ENCODE measurements at places on chromosomes 3 and 15. TPM values are rescaled to one million over a fixed set of nuclear protein-coding genes. Genes with fewer than 3 reads are reported as not detected.

ZDHHC3 gene
- total RNA-seq, result 60.3 TPM

GOLGA8N gene
- total RNA-seq, result 17.8 TPM

PXK gene
- total RNA-seq, result 31.4 TPM

TTLL13 gene
- total RNA-seq, result not detected

CHL1 gene
- total RNA-seq, result not detected

ADGRG7 gene
- total RNA-seq, result not detected

LRTM1 gene
- not detected for total RNA-seq

FBLN2 gene
- total RNA-seq, result 284 TPM

MNS1 gene
- total RNA-seq, result 1.5 TPM

GRCh38 chr15:81286621-81287121 is 37.3 kb downstream of the STARD5 start:
- H3K36me3 ChIP-seq, result peaks cover 2% of the 10 kb centered on the region
- H3K4me1 ChIP-seq, result no peaks in the 10 kb centered on the region
- no peak overlapping the region for H3K4me3 ChIP-seq
- peaks cover 22% of the 10 kb centered on the region for H3K27me3 ChIP-seq

DNA sequence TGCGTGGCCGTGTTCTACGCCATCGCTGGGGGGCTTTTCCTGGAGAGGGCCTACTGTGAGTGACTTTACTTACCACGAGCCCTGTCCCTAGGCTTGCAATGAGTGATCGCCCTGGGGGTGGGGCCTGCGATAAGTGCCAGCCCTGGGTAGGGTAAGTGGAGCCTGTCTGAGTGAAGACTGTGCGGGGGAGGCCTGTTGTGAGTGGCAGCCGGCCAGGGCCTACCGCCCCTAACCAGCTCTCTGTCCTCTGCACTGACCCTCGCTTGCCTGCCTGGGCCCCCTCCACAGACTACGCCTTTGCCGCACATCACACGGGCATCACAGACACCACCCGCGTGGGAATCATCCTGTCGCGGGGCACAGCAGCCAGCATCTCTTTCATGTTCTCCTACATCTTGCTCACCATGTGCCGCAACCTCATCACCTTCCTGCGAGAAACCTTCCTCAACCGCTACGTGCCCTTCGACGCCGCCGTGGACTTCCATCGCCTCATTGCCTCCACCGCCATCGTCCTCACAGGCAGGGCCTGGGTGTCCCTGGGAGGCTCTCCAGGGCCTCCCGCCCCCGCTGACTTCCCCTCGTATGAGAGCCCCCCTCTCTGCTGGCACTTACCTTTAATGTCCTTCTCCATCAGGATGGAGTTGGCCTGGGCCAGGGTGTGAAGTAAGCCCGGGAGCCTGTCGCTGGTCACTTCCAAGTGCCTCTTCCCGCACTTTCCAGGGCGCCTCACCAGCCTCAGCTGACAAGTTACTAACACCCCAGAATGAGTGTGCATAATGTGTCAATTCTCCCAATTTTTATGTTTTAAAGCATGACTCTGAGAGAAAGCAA is 22.4 kb downstream of the DUOX1 start:
- H3K27ac ChIP-seq, result no peak overlapping the region
- no peaks in the 10 kb centered on the region for H3K4me1 ChIP-seq
- no peak for DNase-seq

DNA sequence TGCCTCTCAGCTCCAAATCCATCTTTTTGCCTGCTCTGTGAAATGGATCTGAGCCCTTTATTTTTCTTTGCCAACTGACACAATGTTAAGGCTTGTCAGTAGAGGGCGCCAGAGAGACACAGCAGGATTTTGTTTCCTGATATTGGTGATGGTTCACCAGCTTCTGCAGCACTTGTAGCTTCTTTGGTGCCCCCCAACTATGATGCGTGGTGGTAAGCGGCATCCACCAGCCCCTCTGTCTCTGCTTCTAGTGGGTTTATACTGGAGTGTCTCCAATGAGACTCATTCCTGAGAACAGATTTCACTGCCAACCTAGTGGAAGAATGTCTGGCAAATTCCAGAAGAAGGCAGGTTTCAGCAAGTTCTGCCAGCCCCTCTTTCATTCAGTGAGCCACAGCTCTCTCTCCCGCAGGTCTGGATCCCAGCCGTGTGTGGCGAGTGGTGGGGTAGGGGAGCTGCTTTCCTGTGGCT is 471.9 kb upstream of the FRG2C start:
- H3K36me3 ChIP-seq, result no peaks in the 10 kb centered on the region
- H3K4me1 ChIP-seq, result no peaks in the 10 kb centered on the region
- H3K27me3 ChIP-seq, result peaks cover 12% of the 10 kb centered on the region
- H3K4me3 ChIP-seq, result no peak overlapping the region
- H3K27ac ChIP-seq, result no peak overlapping the region

DNA sequence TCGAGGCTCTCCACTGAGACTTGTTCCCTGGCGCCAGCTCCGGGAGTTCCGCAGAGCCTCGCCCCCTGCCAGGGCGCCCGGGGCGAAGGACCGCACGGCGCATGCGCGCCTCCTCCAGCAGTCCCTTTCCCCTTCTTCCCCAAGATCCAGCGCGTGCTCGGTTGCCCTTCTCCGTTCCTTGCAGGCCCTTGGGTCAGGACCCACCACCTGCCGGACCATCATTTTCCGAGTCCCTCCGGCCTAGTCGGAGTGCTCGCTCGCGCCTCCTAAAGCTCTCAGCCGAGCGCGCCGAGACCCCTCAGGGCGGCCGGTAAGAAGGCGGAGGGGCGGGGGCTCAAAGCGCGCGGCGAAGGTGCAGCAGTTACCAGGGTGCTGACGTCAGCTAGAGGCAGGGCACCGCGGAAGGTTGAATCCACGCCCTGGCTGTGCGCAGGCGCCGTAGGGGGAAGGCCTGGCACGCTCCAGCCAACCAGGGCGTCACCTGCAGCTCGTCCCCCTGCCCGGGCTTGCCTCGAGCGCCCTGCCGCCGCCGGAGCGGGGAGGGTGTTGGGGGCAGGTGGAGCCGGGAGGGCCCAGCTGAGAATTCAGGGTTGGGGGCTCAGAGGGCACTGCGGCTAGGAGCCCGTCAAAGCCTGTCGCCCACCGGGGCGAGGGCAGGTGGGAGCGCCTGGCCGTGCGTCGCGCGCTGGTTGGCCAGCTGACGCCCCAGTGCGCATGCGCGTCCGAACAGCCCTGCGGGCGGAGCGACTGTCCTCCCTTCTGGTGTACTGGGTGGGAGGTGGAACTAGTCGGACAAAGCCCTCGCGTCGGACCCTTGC is at the start of gene TCAIM:
Gene TCAIM (plus strand): TSS at position 757 of the 818 bp plus-strand sequence. CDS start 16,017 bp downstream, outside the sequence.
- peak; percentile 99 for DNase-seq
- peak within 1 kb of the TSS; percentile 98 for H3K27ac ChIP-seq
- peaks cover 15% of the 10 kb centered on the region for H3K27me3 ChIP-seq
- peaks cover 43% of the 10 kb centered on the region for H3K4me1 ChIP-seq
- H3K36me3 ChIP-seq, result peaks cover 1% of the 10 kb centered on the region

GRCh38 chr3:44954962-44955361 is 21.0 kb downstream of the ZDHHC3 start:
- no peak overlapping the region for H3K27ac ChIP-seq
- H3K4me1 ChIP-seq, result peaks cover 2% of the 10 kb centered on the region
- H3K27me3 ChIP-seq, result no peaks in the 10 kb centered on the region
- DNase-seq, result no peak

DNA sequence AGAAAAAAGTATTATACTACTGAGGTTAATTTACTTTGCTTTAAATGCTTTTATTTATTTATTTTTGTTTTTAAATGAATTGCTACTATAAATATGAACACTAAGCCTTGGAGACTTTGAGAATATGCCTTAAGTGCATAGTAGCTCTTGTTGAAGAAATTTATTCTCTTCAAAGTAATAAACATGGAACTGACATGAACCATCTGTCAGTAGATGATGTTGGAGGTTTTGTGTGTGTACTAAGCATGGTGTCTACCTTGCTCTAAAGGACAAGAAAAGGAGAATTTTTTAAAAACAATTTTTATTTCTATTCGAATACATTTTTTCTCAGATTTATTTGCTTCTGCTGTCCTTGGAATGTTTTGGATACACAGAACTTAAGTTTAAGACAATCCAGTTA is 81.1 kb upstream of the PDZRN3 start:
- no peak for DNase-seq
- H3K27me3 ChIP-seq, result no peaks in the 10 kb centered on the region
- H3K36me3 ChIP-seq, result no peaks in the 10 kb centered on the region
- peaks cover 10% of the 10 kb centered on the region for H3K4me1 ChIP-seq

- DNase-seq, result no peak
- no peak overlapping the region for H3K4me3 ChIP-seq
- H3K27me3 ChIP-seq, result no peaks in the 10 kb centered on the region
- no peak overlapping the region for H3K27ac ChIP-seq
- peaks cover 33% of the 10 kb centered on the region for H3K36me3 ChIP-seq
Measured at GRCh38 chr15:78007964-78008886, 69.3 kb downstream of the TBC1D2B start.

DNA sequence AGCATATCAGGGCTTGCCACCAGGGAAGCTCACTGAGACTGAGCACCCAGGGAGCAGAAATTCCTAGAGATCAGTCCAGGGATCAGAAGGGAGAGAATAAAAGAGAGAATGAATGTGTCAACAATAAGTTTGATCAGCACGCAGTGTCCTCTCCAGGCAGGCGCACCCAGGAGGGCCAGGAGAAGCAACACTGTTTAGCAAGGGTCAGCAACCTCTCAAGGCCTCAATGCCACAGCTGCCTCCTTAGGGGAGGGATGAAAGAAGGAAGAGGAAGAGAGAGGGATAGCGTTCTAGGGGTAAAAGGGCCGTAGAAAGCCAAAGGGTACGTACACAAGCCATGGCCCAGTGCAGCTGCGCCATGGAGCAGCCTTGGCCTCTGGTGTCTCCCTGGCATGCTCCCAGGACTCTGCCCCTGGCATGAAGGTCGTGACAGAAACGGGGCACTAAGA is 399.8 kb downstream of the SHQ1 start:
- no peak overlapping the region for H3K27ac ChIP-seq
- DNase-seq, result no peak
- H3K4me1 ChIP-seq, result peaks cover 41% of the 10 kb centered on the region

DNA sequence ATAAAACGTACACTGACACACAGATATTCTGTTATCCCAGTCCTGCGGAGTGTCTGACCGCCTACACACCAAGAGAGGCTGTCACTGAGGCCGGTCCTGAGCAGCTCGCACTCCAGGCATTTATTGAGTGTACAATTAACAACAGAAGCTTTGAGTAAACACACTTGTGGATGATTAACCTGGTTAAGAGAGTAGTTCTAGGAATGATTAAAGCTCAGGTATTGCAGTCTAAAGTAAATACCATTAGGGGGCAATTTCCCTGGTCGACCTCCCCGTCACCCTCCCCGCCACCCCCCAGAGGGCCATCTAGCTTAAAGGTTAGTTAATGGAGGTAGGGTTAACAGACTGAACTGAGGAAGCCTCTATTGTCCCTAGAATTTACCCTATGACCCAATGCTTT is 1278.5 kb downstream of the NSUN3 start:
- H3K36me3 ChIP-seq, result no peaks in the 10 kb centered on the region
- H3K4me3 ChIP-seq, result no peak overlapping the region
- no peak for DNase-seq
- H3K27ac ChIP-seq, result no peak overlapping the region
- no peaks in the 10 kb centered on the region for H3K4me1 ChIP-seq

DNA sequence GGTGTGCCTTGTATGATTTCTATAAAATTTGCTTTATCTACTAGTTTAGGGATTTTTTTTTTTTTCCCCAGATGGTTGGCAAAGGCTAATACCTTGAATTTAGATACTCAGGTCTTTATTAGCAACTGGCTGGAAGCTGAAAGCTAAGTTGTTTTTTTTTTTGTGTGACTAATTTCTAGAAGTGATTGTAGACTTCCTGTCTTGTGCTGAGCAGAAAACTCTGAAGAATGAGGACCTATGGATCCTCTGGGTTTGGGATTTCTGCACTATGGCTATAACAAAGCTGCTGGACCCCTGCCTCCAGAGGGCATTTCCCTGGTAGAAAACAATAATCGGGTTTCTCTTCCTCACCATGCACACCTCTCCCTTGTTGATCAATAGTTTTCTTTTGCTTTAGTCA is 10.0 kb downstream of the ARIH2 start:
- no peak for DNase-seq
- peak overlapping the region; percentile 85 for H3K27ac ChIP-seq
- peaks cover 51% of the 10 kb centered on the region for H3K4me1 ChIP-seq
- no peak overlapping the region for H3K4me3 ChIP-seq
- peaks cover 17% of the 10 kb centered on the region for H3K36me3 ChIP-seq

DNA sequence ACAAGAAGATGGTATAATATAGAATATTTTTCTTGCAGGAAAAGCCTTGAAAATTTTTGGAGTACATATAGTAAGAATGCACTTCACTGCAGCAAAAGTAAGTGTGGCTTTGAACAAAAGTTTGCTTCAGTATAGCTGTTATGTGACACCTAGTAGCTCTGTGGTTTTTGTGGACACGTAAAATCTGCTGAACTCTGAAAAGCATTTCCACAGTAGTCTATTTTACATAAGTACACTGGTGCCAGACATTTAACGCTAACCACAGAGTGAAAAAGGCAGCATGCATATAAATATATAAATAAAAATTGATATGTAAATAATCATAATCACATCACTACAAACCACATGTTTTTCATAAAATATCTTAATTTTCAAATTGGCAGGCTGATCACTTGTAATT is 39.8 kb downstream of the CGGBP1 start:
- peaks cover 23% of the 10 kb centered on the region for H3K27me3 ChIP-seq
- no peak for DNase-seq
- H3K4me1 ChIP-seq, result no peaks in the 10 kb centered on the region
- no peak overlapping the region for H3K27ac ChIP-seq
